ENCODE measurements at places on chromosomes 11 and 22. TPM values are rescaled to one million over a fixed set of nuclear protein-coding genes. Genes with fewer than 3 reads are reported as not detected.

GRCh38 chr11:116861539-116861938 lies 24.1 kb upstream of the APOA1 start:
- no peak overlapping the region for H3K4me3 ChIP-seq
- H3K36me3 ChIP-seq = peaks cover 5% of the 10 kb centered on the region
- H3K27me3 ChIP-seq = no peaks in the 10 kb centered on the region
- DNase-seq = no peak
- H3K4me1 ChIP-seq = no peaks in the 10 kb centered on the region

The TREH gene
- not detected for total RNA-seq

The ISX gene
- not detected for total RNA-seq

- H3K4me3 ChIP-seq = no peak overlapping the region
- no peaks in the 10 kb centered on the region for H3K27me3 ChIP-seq
- H3K4me1 ChIP-seq = peaks cover 9% of the 10 kb centered on the region
- no peak overlapping the region for H3K27ac ChIP-seq
- H3K36me3 ChIP-seq = no peaks in the 10 kb centered on the region
Measured at GRCh38 chr11:61447601-61448551, 18.0 kb downstream of the SDHAF2 start.

GRCh38 chr11:116422556-116422955 lies 350.2 kb downstream of the BUD13 start:
- H3K4me3 ChIP-seq = no peak overlapping the region
- H3K27me3 ChIP-seq = no peaks in the 10 kb centered on the region
- H3K4me1 ChIP-seq = peaks cover 11% of the 10 kb centered on the region
- H3K27ac ChIP-seq = no peak overlapping the region
- no peak for DNase-seq

DNA sequence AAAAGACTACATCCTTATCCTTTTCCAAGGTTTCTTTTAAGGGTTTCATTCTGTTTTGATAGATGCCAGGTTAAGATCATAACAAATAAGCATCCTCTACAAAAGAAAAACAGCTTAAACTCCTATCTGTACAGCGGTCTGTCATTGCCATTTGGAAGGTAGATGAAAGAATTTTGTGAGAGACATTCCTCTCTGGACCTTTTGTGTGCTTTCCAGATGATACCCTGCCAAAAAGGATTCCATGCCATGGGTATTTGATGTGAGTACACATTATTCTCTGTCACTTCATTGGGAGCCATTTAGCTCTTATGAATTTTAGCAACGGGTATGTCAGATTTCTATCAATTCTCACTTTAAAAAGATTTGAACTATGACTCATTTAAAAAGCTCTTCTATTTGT lies 153.7 kb downstream of the GRIA4 start:
- no peaks in the 10 kb centered on the region for H3K4me1 ChIP-seq
- no peak overlapping the region for H3K4me3 ChIP-seq
- no peak overlapping the region for H3K27ac ChIP-seq
- H3K36me3 ChIP-seq = no peaks in the 10 kb centered on the region
- no peaks in the 10 kb centered on the region for H3K27me3 ChIP-seq

The POTEH gene
- not detected for total RNA-seq

The FGF19 gene
- total RNA-seq = 0.09 TPM

The OSBPL5 gene
- total RNA-seq = 20.1 TPM

DNA sequence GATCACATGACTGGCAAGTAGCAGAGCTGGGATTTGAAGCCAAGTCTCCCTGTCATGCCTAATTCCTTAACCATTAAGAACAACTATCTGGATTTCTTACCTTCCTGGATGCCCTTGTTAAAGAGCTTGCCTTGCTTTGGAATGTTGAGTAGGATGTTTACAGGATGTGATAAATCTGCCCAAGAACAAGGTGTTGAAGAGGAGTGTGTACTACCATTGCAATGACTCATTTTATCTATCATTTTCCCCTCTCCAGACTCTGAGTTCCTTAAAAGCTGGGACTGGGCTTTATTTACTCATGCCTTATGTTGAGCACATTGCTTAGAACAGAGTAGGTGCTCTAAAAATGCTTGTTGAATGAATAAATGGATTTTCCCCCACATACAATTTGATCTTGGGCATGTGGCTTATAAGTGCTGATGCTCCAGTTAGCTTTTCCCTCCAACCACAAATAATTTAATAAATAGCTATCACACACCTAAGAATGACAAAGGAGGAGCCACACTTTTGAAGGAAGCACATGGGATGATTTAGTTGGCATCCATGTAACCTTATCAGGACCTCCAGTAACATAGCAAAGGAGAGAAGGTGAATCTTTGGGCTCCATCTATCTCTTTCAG lies 268.6 kb upstream of the SESN3 start:
- H3K4me3 ChIP-seq = no peak overlapping the region
- H3K27me3 ChIP-seq = no peaks in the 10 kb centered on the region
- H3K27ac ChIP-seq = no peak overlapping the region
- no peak for DNase-seq

DNA sequence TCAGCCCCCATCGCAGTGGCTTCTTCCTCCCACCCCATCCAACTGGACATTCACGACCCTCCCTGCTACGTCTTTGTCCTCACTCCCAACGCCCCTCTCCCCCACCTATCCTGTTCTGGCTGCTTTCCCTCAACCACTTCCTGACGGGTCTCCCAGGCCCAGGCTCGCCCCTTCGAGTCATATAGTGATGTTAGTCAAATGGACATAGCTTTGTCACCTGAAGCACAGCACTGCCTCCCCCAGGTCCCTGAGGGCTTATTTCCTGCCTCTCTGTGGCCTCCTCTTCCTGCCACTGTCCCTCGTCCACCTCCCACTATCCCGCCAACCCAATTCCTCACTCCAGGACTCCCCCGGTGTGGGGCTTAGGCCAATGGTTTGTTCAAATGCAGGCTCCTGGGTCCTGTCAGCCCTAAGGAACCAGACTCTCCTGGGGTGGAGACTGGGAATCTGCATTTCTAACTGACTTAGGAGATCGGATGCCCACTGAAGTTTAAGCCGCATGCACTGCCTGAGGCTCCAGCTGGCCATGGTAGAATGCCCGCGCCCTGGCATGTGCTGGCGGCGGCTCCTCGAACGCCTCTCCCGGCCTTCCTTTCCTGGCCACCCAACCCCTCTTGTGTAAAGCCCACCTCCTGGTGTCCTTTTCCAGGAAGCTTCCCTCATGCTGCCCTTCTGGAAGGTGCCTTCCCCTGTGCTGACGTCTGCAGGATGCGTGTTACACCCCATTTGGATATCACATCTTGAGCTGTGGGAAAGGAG lies 18.3 kb downstream of the SUN2 start:
- no peak overlapping the region for H3K4me3 ChIP-seq
- H3K27ac ChIP-seq = no peak overlapping the region
- no peaks in the 10 kb centered on the region for H3K36me3 ChIP-seq
- no peaks in the 10 kb centered on the region for H3K27me3 ChIP-seq
- no peak for DNase-seq
- no peaks in the 10 kb centered on the region for H3K4me1 ChIP-seq

- H3K36me3 ChIP-seq = no peaks in the 10 kb centered on the region
- H3K27ac ChIP-seq = no peak overlapping the region
- no peak overlapping the region for H3K4me3 ChIP-seq
- H3K4me1 ChIP-seq = no peaks in the 10 kb centered on the region
Measured at GRCh38 chr11:114346709-114347141, 50.5 kb downstream of the NNMT start.

The ACR gene
- total RNA-seq = not detected

The L3MBTL2 gene
- 14.4 TPM for total RNA-seq

The DEUP1 gene
- not detected for total RNA-seq

- no peak overlapping the region for H3K4me3 ChIP-seq
- H3K4me1 ChIP-seq = no peaks in the 10 kb centered on the region
- DNase-seq = no peak
- no peak overlapping the region for H3K27ac ChIP-seq
Measured at GRCh38 chr11:7364660-7365059, 113.0 kb downstream of the SYT9 start.

DNA sequence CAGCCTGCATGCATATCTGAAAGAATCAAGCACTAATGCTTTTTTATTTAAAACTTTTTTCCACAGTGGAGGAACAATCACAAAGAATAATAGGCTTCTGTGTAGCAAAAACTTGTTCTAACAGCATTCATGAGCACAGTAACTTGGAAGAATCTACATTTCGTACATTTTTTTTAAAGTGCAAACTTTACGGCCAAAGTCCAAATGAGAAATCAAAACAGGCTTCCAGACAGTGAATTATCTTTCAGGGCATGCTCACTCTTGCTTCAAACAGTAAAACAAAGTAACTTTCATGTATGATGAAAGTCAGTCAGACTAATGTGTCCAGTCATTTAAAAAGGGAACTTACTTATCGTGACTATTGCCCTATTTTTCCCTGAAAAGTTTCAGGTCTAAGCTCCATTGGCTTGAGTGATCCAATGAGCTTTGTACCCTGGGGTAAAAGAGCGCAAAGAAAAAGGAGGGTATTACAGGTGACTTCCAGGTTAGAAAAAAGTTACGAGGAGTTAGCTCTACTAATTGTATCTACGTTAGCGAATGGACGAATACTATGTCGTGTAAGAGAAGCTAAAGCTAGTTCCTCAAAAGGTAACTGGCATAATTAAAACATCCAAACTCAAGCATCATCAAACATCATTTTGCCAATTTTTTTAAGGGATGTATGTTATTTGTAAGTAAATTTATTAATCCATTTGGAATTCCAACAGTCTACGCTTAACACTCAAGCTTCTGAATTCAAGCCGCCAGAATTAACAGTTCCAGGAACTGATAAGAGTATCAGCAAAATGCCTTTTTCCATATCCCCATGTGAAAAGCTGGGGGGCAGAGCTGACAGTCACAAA lies 1.7 kb downstream of the PICALM start:
- peak overlapping the region; percentile 93 for H3K27ac ChIP-seq
- H3K27me3 ChIP-seq = no peaks in the 10 kb centered on the region
- peak overlapping the region; percentile 88 for H3K4me3 ChIP-seq
- H3K36me3 ChIP-seq = no peaks in the 10 kb centered on the region

- no peak overlapping the region for H3K4me3 ChIP-seq
- H3K27ac ChIP-seq = no peak overlapping the region
- H3K4me1 ChIP-seq = peaks cover 6% of the 10 kb centered on the region
Measured at GRCh38 chr11:132318421-132319157, 948.2 kb downstream of the NTM start.

The C11orf65 gene
- 11.4 TPM for total RNA-seq

The HEPHL1 gene
- total RNA-seq = not detected

The OSM gene
- total RNA-seq = not detected

DNA sequence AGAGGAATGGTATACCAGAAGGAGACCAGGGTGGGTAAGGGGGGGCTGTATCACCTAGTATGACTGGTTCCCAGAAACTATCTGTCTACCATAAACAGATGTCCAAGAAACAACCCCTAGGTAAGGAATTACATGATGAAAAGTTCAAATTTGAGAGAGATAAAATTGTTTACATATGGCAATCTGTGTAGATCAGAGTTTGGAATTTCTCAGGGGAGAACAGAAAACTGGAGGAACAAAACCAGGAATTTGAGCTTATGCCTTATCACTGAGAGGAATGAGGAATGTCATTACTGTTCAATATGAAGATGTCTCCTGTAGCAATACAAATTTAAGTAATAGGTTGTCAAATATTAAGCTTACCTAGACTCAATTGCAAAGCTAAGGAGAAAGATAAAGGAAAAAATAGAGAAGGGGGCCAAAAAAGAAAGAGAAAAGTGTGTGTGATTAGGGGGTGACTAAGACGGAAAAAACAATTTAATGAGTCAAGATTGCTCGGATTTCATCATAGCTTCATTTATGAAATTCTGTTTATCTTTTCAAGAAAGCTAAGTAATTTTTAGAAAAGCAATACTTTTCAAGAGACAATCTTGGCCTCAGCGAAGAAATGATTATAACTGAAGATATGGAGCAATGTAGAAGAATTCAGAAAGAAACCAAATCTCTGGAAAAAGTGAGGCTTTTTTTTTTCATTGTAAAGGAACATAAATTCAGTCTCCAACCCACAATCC lies 117.8 kb downstream of the APOL5 start:
- no peaks in the 10 kb centered on the region for H3K27me3 ChIP-seq
- H3K27ac ChIP-seq = peak overlapping the region; percentile 32
- no peaks in the 10 kb centered on the region for H3K36me3 ChIP-seq
- no peak for DNase-seq
- H3K4me1 ChIP-seq = peaks cover 43% of the 10 kb centered on the region
- H3K4me3 ChIP-seq = peak overlapping the region; percentile 45

DNA sequence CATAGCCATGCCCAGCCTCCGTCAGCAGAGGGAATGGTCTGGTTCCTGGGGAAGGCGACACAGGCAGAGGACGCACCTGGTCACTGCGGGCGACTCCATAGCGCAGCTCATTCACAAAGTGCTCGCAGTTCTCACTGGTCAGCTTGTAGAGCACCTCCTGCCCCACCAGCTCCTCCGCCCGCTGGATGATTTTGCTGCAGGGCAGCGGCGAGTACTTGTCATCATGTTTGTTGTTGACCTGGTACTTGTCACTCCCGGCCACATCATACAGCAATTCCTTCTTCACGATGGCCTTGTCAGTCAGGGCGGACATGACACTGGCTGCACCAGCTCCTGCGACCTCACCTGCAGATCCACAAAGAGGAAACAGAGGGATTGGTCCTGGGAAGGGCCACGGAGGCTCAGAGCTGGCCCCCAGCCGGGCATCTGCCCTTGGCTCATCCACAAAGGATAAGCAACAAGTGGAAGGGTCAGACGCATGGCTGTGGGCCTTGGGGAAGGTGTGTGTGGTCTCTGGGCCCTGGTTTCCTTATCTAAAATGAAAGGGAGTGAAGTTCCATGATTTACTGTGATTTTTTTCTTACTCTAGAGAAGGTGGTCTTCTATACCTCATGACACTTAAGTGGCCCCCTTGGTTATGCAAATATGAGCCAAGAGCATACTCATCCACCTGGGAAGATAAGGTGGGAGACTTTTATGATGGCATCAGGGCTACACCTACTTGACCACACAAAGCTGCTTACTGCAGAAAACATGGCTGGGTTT lies 24.0 kb downstream of the PLAAT3 start:
- no peak overlapping the region for H3K27ac ChIP-seq
- H3K4me3 ChIP-seq = no peak overlapping the region
- no peak for DNase-seq
- H3K4me1 ChIP-seq = no peaks in the 10 kb centered on the region
- H3K36me3 ChIP-seq = no peaks in the 10 kb centered on the region

The HBE1 gene
- not detected for total RNA-seq

DNA sequence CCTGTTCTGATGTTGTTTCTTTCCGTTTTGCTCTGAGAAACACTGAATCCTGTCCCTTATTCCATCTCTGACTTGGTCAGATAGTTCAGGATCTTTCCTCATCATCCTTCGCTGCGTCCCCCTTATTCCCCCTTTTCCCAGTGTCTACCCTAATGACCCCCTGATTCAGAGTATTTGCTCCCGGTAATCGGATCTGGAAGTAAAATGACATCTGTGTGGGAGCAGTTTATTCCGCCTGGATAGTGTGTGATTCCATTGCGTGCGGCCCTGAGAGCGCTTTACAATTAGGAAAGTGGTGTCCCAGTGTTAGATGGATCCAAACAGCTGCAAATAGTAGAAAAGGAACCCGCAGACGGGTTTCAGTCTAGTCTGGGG lies 606 bp downstream of the DRG1 start:
- H3K36me3 ChIP-seq = peaks cover 5% of the 10 kb centered on the region
- H3K4me3 ChIP-seq = peak overlapping the region; percentile 75

The PRRG4 gene
- 0.06 TPM for total RNA-seq

Measured in neural progenitor cell (in vitro differentiated cells).